ENCODE measurements at places on chromosomes 2 and 18.

GRCh38 chr2:144030791-144031190 is 489.1 kb downstream of the ZEB2 start:
- no peak for DNase-seq

DNA sequence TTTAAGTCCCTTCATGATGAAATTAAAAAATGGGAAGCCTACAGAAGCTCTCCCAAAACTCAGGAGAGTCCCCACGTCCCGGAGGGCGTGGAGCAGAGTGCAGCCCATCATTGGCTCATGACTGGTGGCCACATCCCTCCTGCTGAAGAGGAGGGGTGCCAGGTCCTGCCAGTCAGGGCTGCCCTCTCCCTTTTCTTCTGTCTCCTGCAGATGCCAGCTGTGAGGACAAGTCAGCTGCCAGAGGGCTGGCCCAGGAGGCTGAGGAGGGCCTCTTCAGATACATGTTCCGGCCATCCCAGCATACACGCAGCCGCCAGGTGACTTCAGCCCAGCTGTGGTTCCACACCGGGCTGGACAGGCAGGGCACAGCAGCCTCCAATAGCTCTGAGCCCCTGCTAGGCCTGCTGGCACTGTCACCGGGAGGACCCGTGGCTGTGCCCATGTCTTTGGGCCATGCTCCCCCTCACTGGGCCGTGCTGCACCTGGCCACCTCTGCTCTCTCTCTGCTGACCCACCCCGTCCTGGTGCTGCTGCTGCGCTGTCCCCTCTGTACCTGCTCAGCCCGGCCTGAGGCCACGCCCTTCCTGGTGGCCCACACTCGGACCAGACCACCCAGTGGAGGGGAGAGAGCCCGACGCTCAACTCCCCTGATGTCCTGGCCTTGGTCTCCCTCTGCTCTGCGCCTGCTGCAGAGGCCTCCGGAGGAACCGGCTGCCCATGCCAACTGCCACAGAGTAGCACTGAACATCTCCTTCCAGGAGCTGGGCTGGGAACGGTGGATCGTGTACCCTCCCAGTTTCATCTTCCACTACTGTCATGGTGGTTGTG is 2.6 kb downstream of the INHA start:
- no peak for DNase-seq

DNA sequence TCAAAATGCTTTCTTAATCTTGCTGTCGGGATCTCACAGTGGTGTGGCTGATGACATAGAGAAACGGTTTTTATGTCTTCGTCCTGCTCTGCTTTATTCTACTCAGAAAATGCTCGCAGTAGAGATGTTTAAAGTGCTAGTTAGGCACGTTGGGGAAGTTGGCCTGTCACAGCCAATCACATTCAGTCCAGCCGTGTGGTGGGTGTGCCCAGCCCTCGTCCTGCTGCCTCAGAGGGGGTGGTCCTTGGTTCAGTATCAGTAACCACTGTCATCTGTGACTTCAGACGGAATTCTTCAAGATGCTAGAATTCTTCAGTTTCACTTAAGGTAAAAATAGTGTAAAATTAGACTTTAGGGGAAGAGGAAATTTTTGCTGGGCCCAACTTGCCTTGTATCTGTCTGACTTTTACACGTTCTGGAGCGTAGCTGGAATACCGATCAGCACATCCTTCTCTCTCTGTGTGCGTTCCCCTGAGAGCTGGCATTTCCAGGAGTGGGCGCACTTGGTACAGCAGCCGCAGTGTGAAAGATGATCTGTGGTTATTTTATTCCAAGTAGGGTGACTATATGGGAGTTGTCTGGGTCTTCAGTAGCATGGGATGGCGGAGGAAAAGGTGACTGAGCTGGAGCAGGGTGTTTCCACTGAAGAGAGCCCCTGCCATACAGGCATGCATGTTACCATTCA is 18.5 kb downstream of the TRAF3IP1 start:
- no peak for DNase-seq

DNA sequence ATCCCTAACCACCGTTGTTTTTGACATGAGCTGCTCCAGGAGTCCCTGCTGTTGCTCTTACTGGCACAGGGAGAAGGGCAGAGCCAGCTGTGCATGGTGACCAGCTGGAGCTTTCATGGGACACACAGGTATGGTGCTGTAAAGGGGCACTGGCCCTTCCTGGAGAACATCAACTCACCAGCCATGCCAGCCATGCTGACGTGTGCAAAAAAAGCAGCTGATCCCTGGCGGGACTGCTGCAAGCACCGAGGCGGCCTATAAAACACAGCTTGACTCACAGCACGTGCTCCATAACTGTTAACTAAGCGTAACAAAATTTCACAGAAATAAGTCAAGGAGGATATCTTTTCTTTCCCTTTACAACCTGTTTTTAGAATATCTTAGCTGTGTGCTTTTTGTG is 165.1 kb downstream of the TMEM163 start:
- DNase-seq = no peak

GRCh38 chr2:88265352-88266303 is 95.5 kb downstream of the THNSL2 start:
- no peak for DNase-seq

GRCh38 chr2:188382107-188382506 is 90.4 kb downstream of the GULP1 start:
- DNase-seq = no peak

- no peak for DNase-seq
These were observed 277.2 kb downstream of the AGPS start for GRCh38 chr2:177669625-177670330.

GRCh38 chr2:74702001-74702715 is 48.1 kb downstream of the SEMA4F start:
- no peak for DNase-seq

- no peak for DNase-seq
These were observed 29.5 kb downstream of the GALNT14 start for GRCh38 chr2:31108561-31109286.

- DNase-seq = no peak
These were observed 95.1 kb downstream of the SPTBN1 start for GRCh38 chr2:54551123-54551756.

- no peak for DNase-seq
These were observed 144.7 kb downstream of the TRIB2 start for GRCh38 chr2:12861344-12861930.

- no peak for DNase-seq
These were observed 46.7 kb upstream of the NEB start for GRCh38 chr2:151780938-151781337.

GRCh38 chr2:97798416-97798815 is 85.0 kb downstream of the ZAP70 start:
- no peak for DNase-seq

- no peak for DNase-seq
These were observed 715 bp upstream of the CFAP36 start for GRCh38 chr2:55518841-55519165.

DNA sequence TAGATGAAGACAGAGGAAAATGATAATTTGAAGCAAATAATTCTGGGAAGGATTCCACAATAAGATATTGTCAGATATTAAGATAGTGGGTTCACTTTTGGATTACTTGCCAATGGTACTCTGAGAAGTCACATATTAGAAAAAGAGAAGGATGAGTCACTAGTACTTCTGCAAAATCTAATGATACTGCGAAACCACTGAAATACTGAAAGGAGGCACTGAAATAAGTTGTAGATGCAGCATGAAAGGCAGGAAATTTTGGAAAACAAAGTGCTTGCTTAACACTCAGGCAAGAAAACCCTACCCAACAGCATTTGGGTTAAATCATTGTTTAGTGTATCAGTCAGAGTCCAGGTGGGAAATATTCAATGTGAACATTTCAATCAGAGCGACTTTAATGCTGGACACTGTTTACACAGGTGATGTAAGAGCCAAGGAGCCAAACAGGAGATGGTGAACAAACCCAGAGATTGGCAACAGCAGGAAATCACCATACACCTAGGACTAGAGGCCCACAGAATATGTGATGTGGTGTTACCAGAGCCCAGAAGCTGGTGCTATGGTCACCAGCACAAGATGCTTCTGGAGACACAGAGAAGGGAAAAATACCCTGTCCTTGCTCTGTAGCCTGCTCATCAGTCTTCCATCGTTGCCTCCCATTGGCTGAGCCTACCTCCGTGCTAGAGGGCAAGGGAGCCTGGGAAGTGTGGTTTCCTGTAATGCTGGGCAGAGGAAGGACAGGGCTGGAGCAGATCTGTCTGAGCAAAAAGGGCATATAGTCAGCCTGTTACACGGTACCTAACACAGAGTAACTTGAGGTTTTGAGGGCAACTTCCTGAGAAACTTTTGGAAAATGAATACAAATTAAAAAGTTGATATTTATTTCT is 204.7 kb upstream of the ITGA4 start:
- no peak for DNase-seq

- DNase-seq = no peak
These were observed 182.2 kb upstream of the CDH2 start for GRCh38 chr18:28359176-28359575.

DNA sequence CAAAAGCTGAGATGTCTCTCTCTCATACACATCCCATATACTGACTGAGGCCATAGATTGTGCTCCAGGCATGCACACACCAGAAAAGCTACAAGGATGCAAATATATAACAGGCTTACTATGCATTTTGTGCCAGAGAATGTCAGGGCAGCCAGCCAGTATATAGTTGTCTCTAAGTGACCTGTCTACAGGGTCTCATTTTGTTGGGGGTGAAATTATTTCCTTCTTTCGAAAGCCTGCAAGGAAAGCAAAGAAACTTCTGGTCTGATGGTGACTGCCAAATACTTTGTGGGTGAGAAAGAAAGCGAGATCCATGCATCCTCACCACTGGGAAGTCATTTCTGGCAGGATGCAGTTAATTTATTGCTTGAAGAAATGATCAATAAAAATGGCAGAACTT is 70.2 kb downstream of the CDCA7 start:
- no peak for DNase-seq

DNA sequence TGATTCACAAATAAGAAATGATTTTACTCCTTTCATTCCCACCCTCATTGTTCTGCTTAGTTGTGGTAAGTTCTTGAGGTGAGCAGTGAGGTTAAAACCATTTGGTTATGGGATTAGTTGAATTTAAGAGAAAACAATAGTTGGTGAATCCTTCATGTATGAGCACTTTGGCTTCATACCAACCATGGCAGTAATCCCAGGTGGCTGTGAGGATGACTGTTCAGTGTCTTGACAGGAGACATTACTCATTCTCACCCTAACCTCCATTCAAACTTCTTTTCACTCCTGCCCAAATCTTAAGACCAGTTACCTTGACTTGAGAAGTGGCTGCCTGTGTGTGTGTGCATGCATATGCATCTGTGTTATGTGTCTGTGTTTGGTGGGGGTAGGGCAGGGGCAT is 143.1 kb downstream of the SETBP1 start:
- no peak for DNase-seq

GRCh38 chr18:48950536-48951447 is at the start of gene SMAD7:
TSS of gene SMAD7 (minus strand) at chr18:48950965. CDS start at chr18:48950424, 541 bp downstream.
- DNase-seq = no peak

DNA sequence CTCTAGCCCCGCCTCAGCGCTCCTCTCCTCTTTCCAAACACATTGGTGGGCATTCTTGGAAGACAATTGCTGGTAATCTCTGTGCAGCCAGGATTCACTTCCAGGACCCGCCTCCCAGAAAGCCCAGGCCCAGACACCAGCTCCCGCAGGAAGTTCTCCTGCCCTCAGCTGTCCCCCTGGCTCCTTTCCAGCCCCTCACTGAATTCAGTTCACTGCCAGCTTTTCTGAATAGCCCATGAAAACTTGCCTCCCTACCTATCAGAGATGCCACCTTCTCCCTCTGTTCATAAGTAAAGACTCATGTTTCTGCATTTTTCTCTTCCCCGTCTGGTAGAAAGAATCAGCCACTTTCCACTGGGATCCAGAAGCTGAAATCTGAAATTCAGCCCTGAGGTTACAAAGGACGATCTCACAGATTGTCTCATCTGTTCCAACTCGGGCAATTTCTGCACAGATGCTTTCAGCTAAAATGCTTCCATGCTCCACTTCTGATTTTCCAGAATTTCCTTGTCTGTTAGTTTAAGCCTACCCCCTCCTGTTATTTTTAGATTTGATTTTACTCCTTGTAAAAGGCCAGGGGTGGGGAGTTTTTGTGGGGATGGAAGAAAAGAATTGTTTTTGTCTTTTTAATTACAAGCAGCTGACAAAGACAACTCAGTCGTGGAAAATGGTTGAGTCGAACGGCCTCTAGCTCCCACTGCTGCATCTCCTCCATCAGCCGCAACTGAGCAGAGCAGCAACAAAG is 98.1 kb downstream of the SP3 start:
- DNase-seq = no peak

- no peak for DNase-seq
These were observed 12.7 kb downstream of the TMEM177 start for GRCh38 chr2:119691651-119692245.

GRCh38 chr2:163191372-163191771 is 352.8 kb upstream of the KCNH7 start:
- DNase-seq = no peak

GRCh38 chr2:66237803-66238379 is 197.0 kb upstream of the MEIS1 start:
- DNase-seq = no peak

GRCh38 chr18:2147476-2148230 is 423.7 kb downstream of the METTL4 start:
- no peak for DNase-seq

DNA sequence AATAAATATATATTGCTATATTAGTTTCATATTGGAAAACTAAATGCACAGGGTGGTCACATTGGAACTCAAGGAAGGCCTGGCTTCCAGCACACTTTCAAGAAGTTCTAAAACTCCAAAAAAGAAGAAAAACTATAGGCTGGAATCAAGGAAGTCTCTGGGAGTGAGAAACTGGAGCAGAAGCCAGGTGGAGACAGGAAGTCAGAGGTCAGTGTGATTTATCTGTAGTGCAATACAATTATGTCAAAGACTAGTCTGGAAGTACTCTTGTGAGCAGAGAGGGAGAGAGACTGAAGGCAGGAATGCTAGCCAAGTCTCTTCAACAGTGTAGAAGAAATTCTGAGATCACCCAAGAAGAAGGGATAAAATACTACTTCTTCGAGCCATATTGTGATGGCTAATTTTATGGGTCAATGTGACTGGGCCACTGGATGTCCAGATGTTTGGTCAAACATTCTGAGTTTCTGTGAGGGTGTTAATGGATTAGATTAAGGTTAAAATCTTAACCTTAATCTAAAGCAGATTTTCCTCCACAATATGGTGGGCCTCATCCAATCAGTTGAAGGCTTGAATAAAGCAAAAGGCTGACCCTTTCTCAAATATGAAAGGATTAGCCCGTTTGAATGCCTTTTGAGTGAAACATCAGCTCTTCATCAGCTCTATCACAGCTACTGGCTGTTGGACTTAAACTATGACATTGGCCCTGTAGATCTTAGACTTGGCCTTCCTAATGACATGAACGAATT is 208.0 kb downstream of the TDRD15 start:
- no peak for DNase-seq

DNA sequence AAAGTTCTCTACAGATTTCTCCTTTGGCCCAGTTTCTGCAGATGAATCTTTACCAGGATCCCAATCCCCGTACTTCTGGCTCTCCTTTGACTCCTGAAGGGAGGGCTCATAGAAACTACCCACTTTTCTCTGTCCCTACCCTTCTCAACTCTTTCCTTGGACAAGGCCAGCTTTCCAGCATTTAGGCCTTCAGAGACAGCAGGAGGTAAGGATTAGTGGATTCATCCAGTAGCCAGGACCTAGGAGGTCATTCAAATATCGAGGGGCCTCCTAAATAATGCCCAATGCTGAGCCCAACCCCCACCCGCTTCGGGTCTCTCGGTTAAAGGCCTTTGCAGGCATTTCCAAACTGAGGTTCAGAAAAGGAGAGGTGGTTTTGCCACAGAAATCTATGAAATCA is 4.8 kb upstream of the ZNF532 start:
- no peak for DNase-seq

GRCh38 chr2:69962986-69963730 is 1.7 kb upstream of the ASPRV1 start:
- DNase-seq = no peak

Measured in CD4-positive, alpha-beta T cell treated with Interleukin-6 for 4 hours (primary cell).